ENCODE measurements at places on chromosomes 3 and 15. TPM values are rescaled to one million over a fixed set of nuclear protein-coding genes. Genes with fewer than 3 reads are reported as not detected.

The GPR62 gene
- polyA plus RNA-seq: 0.05 TPM

The ROBO2 gene
- not detected for polyA plus RNA-seq

GRCh38 chr3:127371846-127372245, 84.0 kb upstream of the PRR20G start:
- no peak for DNase-seq

GRCh38 chr3:97161169-97161568, 346.8 kb downstream of the EPHA6 start:
- DNase-seq: no peak

All from A549 (cell line).